Endodermal cell (in vitro differentiated cells): ENCODE measurements at places on chromosomes 12 and 14.

DNA sequence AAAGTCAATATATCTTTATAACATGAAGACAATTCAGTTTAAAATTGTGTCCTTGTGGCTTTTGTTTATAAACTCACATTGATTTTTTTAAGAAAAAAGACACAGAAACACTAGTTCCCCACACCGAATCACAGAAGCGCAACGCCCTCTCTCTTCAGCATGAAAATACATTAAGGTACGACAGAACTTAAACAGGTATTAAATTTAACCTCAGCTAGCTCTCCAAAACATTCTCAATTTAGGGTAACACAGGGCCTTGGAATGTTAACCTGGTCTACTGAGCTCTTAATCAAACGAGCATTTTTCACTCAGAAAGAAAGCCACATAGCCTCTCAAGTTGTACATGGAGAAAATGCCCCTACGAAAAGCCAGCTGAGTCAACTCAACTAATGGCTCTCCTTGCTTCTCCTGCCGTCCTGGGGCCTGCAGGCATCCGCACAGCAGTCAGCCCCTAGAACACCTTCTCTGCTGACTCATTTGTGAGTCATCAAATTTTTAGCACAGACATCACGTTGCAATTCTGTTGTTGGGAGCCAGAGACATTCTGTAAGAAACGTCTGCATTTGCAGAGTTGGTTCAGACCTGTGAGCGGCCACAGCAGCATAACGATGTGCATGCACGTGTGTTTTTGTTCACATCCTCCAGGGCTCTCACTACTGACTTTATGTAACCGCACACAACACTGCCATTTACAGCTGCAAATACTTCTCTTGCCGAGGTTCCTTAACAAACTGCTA is 141.6 kb downstream of the ITPR2 start:
- DNase-seq = peak; percentile 87

DNA sequence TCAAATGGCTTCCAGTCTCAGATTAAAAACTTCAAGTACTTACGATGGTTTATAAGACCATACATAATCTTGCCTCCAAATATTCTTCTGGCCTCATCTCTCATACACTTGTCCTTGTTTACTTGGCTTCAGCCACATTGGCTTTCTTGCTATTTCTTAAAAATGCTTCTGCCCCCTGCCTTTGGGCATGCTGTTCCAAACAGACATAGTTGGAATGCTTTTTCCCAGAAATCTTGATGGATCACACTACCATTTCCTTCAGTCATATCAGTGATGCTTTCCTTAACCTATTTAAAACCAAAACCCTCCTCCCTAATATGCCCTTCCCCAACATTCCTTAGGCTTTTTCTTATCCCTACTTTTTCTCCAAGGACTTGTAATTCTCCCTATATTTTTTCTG is 74.4 kb upstream of the PAWR start:
- no peak for DNase-seq

GRCh38 chr14:36028218-36028617 is 148.3 kb downstream of the PTCSC3 start:
- DNase-seq = no peak

DNA sequence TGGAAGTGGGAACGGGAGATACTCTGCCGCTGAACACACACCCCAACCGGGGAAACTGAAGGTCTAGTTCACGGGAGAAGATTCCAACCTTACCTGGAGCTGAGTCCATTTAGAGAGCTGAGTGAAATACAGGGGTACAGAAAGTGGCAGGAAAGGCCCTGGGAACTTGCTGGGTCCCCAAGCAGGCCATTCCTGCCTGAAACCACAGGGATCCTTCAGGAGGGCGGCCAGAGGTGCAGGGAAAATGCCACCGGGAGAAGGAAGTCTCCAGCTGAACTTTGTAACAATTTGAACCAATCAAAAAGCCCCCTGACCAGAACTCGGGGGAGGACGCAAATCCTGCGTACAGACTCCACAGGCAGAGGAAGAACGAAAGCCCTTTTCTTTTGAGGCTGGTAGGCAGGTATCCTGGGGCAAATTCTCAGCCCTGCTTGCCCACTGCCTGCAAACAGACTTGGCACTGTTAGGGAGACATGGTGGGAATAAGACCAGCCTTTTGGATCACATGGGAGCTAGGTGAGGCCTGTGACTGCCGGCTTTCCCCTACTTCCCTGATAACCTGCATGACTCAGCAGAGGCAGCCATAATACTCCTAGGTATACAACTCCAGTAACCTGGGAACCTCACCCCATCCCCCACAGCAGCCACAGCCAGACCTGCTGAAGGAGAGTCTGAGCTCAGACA is 170.9 kb downstream of the SEC23A start:
- peak; percentile 66 for DNase-seq

- no peak for DNase-seq
These were observed 114.2 kb upstream of the ARID2 start for GRCh38 chr12:45615268-45615667.

GRCh38 chr12:53166837-53167236 is 13.7 kb upstream of the ZNF740 start:
- no peak for DNase-seq

- no peak for DNase-seq
These were observed 36.3 kb upstream of the PNMA1 start for GRCh38 chr14:73750531-73750901.

DNA sequence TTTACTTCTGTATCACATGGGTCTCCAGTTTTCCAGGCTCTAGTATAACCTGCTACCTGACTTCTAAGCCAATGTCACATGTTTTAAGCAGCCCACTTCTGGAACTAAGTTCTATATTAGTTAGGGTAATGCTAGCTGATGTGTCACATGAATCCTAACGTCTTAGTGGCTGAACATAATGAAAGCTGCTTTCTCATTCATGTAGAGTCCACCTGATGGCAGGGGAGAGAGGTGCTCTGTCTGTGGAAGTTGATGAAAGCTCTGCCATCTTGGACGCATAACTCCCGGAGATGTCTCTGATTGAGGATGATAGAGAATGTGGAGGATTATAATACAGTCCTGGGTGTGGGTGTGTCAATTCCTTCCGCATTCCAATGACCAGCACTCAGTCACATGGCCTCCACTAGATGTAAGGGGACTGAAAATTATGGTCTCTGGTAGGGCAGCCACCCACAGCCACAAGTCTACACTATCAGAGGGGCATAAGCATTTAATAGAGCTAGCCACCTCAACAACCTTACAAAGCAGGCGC is 234.4 kb upstream of the CRY1 start:
- DNase-seq = no peak

DNA sequence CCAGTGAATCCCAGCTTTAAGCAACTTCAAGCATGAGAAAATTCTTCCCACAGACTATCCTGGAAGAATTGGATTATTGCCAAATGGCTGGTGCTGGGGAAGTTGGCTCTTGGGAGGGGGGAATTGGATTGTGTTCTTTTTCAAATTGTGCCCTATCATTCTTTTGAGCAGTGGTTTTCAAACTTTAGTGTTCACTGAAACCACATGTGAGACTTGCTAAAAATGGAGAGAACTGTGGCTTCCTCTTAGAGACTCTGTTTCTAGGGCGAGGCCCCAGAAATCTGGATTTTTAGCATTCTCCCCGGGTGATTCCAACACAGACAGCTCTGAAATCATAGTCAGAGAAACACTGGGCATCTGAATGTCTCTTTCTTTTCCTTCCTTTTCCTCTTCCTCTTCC is 14.3 kb upstream of the OTUB2 start:
- no peak for DNase-seq

DNA sequence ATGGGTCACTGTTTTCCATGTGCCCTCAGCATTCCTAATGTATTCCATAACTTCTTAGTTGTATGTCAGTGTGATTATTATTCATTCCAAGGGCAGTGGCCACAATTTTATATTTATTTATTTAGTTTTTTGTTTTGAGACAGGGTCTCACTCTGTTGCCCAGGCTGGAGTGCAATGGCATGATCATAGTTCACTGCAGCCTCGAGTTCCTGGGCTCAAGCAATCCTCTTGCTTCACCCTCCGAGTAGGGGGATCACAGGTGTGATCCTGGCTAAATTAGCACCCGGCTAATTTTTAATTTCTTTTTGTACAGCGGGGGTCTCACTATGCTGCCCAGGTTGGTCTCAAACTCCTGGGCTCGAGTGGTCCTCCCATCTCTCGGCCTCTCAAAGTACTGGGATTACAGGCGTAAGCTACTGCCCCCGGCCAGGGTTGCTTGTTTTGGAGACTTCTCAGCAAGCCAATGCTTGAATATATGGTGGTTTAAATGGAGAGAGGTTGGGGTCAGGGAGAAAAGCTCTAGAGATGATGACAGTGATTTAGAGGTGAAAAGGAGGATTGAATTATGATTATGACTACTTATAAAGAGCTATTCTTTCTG is 7.6 kb downstream of the GPRC5A start:
- DNase-seq = no peak

- peak; percentile 92 for DNase-seq
These were observed at the start of gene PLBD1 for GRCh38 chr12:14567351-14568162. TSS of gene PLBD1 (minus strand) at chr12:14567883. CDS start at chr12:14567696, 187 bp downstream.

DNA sequence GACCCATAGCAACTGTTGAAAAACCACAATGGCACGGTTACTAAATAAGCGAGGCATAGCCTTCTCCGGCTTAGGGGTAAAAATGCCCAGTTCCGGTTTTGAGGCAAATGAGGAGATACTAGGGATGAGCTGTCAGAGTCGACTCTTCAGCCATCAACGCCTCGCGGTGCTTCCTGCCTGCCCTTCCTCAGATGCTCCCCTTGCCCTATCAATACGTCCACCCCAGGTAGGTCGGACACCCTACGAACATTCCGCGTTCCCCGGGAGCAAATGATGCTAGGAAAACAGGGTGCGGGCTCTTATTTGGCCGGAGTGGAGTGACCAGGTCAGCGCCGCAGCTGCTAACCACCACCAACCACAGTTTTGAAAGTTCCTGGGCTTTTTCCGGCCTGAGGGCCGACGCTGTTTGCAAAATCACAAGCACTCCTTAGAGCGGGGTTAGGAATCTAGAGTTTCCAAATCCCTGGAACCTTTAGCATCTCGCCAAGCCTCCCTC is 1.2 kb downstream of the SRSF9 start:
- peak; percentile 84 for DNase-seq

DNA sequence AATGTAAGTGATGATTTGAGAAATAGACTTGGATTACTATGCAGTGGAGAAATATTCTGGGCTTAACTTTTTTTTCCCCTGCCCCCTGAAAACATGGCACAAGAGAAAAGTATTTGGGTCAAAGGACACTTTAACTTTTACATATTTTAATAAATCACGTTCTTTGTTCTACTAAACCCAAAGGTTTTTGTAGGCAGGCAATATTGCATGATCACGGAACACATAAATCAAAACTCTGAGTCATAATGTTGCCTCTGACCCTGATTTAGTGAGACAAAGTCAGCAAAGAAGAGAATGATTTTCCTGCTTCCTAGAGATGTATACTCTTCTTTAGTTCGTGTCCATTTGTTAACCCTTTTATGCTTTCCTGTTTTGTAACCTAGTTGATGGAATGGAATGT is 38.0 kb downstream of the ABCD2 start:
- no peak for DNase-seq

GRCh38 chr12:45863332-45863731 is 127.0 kb downstream of the SCAF11 start:
- DNase-seq = no peak

- DNase-seq = peak; percentile 83
These were observed 19.2 kb upstream of the MAP1LC3B2 start for GRCh38 chr12:116539905-116540482.

GRCh38 chr14:53824061-53824460 is 132.6 kb downstream of the BMP4 start:
- DNase-seq = no peak
